Neural progenitor cell (in vitro differentiated cells): ENCODE measurements at places on chromosomes 12 and 14.

GRCh38 chr12:46671102-46671501, 154.7 kb downstream of the SLC38A4 start:
- DNase-seq = no peak

DNA sequence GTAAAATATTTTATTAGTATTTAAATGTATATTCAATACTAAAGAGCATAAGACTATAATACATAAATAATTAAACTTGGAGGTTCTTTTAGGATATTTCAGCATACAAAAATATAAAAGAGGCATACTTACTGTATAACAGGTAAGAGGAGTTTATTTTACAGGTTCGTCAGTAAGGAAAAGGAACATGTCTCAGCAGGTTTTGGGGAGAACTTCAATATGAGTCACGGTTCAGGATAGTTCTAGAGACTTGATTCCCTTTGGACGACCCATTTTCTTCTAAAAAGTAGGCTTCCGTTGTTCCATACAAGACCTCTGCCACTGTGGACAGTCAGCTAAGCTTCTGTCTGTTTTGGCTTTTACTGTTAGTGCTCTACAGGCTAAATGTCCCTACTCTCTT, 181.1 kb downstream of the ALX1 start:
- no peak for DNase-seq

DNA sequence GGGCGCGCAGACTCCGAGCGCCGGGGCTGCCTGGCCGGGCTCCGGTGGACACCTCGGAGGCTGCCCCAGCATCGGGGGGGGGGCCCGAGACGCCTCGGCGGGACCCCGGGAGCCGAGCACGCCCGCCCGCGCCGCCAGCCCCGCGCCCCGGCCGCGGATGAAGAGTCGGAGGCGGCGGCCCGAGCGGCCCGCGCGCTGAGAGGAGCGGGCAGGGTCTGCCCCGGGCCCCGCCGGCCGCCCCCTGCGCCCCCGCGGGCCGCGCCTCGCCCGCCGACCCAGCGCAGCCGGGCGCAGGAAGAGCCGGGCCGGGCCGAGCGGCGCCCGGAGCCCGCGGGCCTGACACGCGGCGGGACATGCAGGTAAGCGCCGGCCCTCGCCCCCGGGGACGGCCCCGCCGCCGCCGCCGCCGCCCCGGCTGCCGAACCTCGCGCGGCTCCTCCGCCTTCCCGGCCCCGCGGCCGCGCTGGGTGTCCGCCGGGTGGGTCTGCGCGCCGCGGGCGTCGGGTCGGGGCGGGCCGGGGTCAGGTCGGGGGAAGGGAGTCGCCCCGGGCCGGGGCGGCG, 63.7 kb downstream of the FBXL14 start:
- DNase-seq = peak; percentile 60

- DNase-seq = no peak
Observed at GRCh38 chr12:114726092-114726710, 42.2 kb upstream of the TBX3 start.

DNA sequence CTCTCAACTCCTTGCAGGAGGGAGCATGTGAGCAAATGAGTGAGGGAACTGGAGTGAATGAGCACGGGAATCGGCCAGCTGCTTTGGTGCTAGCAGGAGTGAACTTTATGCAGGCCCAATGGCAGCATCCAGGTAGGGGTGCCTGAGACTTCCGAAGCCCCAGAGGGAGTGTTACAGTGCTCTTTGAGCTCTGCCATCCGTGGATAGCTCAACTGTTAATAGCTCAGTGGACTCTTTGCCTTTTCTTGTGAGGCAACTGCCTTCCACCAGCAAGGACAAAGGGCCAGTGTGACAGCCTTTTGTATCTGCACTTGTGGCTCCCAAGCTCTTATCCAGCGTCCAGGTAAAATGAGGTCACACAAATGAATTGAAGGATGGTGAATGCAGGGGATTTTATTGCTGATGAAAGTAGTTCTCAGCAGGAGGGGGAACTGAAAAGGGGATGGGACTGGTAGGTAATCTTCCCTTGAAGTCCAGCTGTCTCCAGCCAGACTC, 12.9 kb downstream of the CREBL2 start:
- DNase-seq = peak; percentile 52

DNA sequence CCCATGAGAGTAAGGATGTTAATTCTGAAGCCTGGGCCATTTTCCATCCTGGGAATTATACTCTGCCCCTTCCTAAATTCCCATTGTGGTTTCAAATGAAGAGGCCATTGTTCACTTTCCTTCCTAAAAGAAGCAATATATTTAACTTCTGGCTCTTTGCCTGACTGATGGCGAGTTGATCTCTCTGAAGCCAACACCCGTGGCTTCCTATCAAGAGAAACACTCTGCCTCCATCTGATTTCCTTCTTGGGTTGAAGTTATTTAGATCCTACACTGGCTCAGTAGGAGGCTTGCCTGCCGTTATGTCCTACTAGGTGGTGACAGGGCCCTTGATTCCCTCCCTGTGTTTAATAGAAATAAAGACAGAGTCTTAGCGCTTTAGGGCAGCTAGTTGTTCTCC, 97.4 kb downstream of the PRKCH start:
- no peak for DNase-seq
